ENCODE measurements at places on chromosomes 2 and 18.

DNA sequence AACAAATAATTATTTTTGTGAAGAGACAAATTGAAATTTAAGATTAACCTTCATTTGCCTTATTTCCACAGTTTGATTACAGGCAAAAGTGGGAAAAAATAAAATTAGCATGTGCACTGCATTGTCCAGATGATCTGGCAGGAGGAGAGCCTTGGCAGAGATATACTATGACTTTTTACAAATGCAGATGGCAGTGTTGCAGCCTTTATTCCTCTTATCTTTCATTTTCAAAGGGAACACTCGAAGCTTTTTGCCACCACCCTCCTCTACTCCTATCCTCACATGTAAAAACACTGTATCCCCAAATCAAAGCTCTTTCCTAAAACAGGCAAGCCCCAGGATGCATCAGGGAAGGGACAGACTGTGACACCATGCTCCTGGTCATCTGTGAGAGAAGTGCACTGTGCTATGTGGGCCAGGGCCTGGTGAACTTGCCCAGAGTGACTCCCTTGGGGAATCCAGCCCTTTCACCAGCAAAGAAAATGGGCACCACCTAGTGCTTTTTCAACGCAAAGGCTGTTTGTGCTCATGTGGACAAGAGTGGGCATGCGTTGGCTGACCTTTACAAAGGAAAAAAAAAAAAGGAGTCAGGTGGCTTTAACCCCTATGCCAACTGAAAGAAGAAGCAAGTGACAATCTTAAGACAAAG is 74.7 kb upstream of the ETAA1 start:
- DNase-seq, result peak; percentile 54

GRCh38 chr2:80437959-80438358 is 133.4 kb upstream of the LRRTM1 start:
- DNase-seq, result no peak

DNA sequence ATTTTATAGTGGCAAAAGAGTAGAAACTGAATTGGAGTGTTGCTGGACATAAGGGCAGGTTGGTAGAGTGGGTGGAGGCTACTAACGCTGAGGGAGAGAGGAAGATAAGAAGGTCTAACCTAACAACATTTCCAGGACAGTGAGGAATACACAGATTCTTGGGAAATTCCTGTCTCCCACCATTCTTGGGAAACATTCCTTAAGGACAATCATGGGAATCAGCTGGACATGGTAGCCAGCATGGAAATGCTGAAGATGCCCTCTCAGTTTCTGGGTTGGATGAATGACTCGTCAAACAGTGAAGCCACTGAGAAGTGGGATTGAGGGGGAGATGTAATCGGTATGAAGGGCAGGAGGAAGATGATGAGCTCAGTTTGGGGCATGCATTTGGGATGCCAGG is 265.4 kb downstream of the AFF3 start:
- no peak for DNase-seq

- DNase-seq, result no peak
Observed at GRCh38 chr2:72210470-72210869, 62.8 kb upstream of the CYP26B1 start.

- no peak for DNase-seq
Observed at GRCh38 chr2:120859128-120859527, 123.5 kb downstream of the GLI2 start.

DNA sequence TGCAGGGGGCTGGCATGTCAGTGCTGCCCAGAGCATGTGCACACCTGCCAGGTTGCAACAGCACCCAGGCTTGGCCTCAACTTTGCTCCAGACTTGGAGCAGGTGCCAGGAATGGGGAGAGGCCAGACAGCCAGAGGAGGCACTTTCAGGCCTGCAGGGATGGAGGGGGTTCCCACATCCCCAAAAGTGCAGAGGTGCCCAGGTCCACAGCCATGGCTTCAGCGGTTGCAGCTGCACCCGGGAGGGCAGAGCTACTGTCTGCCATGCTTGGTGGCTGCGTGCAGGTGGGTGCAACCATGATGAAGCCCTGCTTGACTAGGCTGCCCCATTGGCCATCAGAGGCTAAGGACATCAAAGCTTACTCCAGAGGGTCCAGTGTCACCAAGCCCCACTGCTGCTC is 196.8 kb upstream of the VRK2 start:
- no peak for DNase-seq

- peak; percentile 9 for DNase-seq
Observed at GRCh38 chr18:76195601-76196000, 299.4 kb downstream of the ZNF516 start.

DNA sequence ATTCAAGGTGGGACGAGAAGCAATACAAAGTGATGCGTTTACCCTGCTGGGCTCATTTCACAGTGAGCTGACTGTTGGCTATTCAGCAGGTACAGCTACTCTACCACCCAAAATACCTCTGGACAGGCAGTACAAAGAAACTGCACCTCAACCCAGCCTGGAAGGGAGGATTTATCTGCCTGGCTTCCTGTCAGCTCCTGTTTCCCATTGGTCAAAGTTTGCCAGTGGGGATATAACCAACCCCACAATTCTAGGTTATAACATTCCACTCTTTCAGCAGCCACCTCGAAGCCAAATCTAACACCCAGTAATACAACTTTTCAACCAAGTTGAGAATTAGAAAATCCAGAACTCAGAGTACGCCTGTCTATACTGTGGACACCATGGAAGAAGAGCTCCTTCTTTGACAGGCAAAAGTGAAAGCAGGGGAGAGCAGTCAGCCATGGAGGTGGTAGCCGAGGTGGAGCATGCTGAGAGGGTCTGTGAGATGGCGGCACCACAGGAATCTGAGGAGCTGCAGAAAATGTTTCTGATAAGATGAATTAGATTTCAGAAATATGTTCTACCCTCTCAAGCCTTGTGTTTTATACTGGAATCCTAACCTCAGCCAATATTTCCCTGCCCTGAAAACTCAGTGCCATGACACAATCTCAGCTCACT is 10.8 kb downstream of the DUSP19 start:
- no peak for DNase-seq

GRCh38 chr18:62505669-62506494 is 16.9 kb upstream of the ZCCHC2 start:
- DNase-seq, result no peak

DNA sequence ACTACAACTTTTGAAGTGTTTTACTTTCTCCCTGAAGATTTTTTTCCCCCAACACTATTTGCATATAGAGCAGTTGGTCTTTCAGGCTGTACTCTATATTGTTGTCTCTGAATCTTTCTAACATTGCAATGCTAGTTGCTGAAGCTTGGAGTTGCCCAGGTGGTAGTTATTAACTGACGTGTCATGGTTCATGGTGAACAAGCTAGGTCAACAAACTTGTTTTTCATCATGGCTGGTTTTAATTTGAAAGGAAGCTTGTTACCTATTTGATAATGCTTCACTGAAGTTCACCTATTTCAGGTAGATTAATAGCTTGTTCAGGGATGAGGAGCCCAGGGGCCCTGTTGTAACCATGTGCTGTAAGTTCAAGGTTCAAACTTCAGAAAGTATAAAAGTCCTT is 158.8 kb upstream of the ZEB2 start:
- no peak for DNase-seq

GRCh38 chr2:129712676-129712985 is 266.8 kb upstream of the RAB6C start:
- DNase-seq, result no peak

- DNase-seq, result no peak
Observed at GRCh38 chr2:221752781-221753180, 180.7 kb upstream of the EPHA4 start.

- no peak for DNase-seq
Observed at GRCh38 chr2:138877421-138877820, 97.2 kb upstream of the NXPH2 start.

- DNase-seq, result no peak
Observed at GRCh38 chr18:78703291-78703690, 276.3 kb upstream of the SALL3 start.

- no peak for DNase-seq
Observed at GRCh38 chr2:120014226-120014980, 1.5 kb downstream of the EPB41L5 start.

DNA sequence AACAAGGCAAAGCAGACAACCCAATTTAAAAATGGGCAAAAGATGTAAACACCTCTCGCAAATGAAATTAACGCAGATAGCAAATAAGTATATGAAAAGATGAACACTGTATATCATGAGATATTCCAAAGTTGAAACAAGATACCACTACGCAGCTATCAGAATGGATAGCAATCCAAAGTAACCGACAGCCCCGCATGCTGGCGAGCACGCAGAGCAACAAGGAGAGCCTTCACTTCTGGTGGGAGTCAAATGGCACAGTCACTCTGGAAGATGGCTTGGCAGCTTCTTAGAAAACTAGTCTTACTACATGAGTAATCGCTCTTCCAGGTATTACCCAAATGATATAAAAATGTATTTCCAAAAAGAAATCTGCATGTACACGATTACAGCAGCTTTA is 1.4 kb downstream of the NDUFA10 start:
- DNase-seq, result no peak

GRCh38 chr2:119011162-119011909 is 69.3 kb downstream of the MARCO start:
- DNase-seq, result peak; percentile 35

DNA sequence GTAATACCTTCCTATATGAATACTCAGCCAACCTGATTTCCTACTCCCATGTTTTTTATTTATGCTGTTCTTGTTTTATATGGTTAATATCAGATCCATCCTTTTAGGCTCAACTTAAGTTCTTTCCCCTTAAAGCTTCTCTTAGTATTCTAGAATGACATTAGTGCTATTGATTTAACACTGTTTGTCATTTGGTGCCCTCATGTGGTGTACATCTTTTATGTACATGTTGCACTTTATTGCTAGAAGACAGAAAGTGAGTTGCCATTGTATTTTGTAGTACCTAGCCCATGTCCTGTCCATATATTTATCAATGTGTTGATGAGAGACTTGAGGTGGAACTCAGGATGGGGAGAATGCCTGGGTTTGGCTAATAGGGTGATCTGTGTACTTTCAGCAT is 2.5 kb downstream of the HTRA2 start:
- DNase-seq, result peak; percentile 64

GRCh38 chr2:69741229-69741574 is 732 bp upstream of the ANXA4 start:
- DNase-seq, result peak; percentile 80

- DNase-seq, result no peak
Observed at GRCh38 chr2:216015722-216016464, 2.5 kb upstream of the MREG start.

- DNase-seq, result peak; percentile 91
Observed at GRCh38 chr18:48942554-48943261, 8.1 kb downstream of the SMAD7 start.

DNA sequence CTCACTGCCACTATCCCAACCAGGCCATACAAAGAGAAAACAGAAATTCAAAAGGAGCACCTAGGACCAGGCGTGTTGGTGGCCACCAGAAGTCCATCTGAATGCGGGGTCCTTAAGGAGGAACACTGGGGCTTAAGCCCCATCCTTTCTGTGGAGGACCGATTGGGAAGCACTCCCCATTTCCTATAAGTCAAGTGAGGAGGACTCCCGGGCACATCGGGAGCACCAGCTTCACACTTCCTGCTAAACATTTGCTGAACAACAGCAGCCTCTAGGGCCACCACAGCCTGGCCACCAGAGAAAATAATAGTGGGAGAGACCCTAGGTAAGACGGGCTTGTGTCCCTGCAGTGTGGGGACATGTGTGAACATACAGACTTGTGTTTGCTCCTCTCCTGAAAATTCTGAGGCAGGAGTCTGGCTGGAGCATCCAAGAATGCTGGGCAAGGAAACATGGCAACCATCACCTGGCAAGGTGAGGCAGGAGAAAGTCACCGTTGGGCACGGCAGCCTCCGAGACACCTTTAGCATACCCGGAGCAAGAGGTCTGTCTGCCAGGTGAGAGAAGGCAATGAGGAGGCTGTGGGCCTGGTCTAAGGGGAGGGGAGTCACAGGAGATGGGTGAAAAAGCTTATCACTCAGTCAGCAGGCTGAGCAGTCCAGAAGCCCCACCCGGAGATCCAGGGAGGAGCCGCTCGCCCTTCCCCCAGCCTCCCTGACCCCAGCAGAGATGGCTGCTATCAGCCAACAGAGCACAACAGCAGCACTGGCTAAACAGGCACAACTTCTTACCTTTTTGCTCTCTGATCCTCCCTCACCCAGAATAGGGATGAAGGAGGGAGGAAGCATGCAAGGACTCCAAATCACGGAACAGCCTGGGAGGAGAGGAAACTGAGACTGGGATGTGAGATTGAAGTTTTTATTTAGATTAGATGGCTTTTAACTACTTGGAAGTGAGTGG is 282.3 kb downstream of the EIPR1 start:
- DNase-seq, result no peak

DNA sequence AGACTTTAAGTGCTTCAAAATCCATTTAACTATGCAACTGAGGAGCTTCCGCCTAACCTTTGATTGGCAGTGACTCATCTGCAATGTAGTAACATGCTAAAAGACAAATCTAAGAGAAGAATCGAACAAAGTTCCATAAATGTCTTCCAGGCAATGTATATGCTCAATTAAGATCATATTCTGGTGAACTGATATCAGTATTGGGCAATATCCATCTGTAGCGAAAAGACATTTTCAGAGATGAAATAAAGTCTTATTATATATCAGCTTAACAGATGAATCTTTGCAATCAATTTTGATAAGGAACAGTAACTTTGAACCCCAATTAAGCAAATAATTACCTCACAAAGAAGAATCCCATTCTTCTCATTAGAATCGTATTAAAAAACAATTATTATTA is 11.6 kb downstream of the ZC3H8 start:
- DNase-seq, result no peak

DNA sequence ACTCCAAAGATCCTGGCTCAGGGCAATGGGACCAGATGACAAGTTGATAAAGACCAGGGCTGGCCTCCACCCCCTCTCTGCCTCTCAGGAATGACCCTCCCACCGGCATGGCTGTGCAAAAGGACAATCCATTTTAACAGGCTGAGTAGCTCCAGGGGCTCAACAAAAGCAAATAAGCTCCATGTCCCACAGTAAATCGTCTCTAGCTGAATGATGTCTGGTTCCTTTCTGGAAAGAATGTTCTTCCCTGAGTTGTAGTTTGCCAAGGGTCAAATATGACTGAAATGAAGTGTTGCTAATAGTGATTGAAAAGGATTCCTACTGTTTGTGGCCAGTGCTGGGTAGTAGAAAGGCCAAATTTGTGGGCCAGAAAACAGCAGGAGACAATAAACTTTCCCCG is 434.4 kb upstream of the ETAA1 start:
- DNase-seq, result no peak

DNA sequence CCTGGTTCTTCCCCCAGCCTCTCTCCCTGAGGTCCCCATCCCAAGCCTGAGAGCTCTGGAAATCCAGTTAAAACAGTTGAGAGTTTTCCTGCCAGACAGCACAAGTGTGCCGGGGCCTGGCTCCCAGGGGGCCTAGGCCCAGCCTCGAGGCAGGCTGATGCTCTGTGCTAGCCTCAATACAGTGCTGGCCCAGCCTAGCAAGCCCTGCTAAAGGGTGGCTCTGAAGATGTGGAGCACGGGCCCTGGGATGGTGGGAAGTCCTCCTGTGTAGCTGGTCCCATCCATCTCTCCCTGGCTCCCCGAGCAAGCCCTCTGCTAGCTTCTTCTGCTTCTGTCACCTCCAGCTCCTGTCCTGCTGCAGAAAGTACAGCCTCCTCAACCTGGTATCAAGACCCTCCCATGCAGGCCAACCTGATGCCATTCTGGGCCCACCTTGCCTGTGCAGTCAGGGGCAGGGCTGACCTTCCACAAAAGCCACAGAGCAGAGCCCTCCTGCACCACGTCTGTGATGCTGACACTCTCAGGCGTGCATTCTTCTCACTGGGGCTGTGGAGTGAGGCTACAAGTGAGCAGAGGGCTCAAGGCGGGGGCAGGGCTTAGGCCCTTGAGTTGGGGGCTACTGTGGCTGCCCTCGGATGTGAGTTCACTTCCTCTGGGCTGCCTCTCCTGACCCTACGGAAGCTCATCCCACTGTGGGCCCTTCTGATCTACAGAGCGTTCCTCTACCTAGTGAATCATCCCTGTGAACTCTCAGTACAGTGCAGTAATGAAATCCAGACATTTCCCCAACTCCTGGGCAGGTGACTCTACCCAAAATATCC is 60.1 kb upstream of the LAPTM4A start:
- no peak for DNase-seq
